ENCODE measurements at places on chromosomes 2 and 18.

GRCh38 chr2:5510082-5510481 is 182.1 kb upstream of the SOX11 start:
- no peak for DNase-seq

DNA sequence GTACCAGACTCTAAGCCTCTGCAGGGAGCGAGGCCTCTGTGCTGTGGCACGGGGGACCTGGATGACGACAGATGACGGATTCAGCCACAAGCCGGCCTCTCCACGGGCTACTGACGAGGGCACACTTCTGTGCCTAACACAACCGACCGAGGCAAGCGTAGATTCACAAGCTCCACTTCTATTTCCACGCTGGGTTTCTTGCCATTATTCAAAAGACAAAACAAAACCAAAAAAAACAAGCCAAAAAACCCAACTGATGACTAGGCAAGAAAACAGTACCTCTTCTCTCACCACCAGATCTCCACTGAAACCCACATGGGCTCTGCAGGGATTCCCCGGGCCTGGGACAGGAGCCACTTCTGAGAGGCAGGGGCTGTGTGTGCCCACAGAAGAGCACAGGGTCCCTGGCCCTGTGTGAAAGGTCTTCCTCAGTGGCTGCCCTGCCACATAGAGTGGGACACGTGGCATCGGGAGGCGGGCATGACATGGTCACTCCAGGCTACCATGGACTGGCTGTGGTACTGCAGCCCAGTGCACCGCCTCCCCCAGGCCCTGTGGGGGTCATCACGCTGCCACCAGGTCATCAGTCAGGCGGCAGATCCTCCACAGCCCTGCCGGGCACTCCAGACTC is 254.7 kb downstream of the HDAC4 start:
- DNase-seq: no peak

DNA sequence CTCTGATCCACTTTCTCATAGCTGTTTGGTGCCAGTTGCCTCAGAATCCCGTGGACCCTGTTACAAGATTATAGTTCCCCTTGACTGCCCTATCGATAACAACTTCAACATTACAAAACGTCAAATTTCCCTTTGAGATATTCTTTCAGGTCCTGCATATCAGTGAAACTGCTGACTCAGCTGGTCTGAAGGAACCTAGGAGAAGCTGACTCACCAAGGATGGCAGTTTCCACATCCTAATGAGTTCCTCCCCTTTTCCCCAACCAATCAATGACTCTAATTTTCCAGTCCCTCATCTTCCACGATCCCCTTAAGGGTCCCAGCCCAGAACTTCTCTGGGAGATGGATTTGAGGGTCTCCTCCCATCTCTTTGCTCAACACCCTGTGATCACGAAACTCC is 27.6 kb upstream of the GNAL start:
- DNase-seq: no peak

GRCh38 chr2:33317369-33318007 is 159.0 kb upstream of the RASGRP3 start:
- DNase-seq: no peak

- DNase-seq: no peak
Observed at GRCh38 chr2:63051042-63051794, 588 bp downstream of the OTX1 start.

GRCh38 chr2:51322613-51323012 is 290.7 kb upstream of the NRXN1 start:
- no peak for DNase-seq

DNA sequence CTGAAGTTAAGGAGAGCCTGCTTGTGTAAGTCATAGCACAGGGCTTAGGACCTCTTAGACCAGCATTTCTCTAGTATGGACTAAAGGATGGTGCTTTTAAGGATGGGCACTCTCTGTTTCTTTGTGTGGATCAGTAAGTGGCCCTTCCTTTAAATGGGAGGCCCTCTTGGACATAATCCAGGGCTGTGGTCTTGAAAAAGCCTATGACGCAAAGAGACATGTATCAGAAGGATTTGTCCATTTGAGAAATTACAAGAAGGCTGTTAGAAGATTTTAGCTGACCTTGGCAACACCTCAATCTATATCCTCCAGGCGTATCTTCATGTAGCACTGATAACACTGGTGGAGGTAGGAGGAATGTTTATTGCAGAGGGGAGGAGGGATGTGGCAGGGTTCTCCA is 79.2 kb downstream of the PRPF40A start:
- DNase-seq: peak; percentile 15

GRCh38 chr2:71721362-71721665 is 268.0 kb downstream of the DYSF start:
- DNase-seq: no peak

DNA sequence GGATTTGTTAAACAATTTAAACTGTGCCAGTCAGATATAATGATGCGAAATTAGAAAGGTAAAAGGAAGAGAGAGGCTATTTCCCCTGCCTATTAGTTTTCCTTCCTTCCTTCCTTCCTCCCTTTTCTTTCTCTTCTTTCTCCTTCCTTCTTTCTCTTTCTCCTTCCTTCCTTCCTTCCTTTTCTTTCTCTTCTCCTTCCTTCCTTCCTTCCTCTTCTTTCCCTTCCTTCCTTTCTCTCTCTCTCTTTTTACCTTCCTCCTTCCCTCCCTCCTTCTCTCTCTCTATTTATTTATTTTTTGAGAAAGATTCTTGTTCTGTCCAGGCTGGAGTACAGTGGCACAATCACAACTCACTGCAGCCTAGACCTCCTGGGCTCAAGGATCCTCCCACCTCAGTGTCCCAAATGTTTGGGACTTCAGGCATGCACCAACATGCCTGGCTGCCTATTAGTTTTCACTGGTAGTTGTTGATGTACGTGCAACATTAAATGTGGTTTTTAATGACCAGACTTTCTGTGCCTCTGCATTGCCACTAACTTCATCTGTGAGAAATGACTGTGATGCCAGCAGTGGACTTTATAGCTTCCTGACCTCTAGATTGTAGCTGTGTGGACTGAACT is 48.7 kb upstream of the NFE2L2 start:
- no peak for DNase-seq

- DNase-seq: no peak
Observed at GRCh38 chr2:238302751-238303150, 14.3 kb upstream of the PER2 start.

DNA sequence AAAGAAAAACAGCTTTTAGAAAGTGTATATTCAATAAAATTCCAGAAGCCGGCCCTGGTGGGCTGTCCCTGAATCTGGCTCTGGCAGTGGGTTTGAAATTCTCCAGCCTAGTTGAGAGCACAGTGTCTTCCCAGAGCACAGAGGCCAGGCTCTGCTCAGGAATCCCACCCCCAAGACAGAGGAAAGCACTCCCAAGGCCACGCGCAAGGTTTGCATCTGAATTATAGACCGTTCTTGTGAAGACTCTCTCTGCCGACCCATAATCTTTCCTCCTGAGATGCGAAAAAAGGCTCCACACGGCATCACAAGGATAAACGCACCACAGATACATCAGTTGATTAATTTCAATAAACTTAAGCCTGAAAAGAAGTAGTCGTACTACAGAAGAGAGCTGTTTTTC is 342.2 kb downstream of the CMPK2 start:
- DNase-seq: no peak

- no peak for DNase-seq
Observed at GRCh38 chr2:29775937-29776336, 145.4 kb downstream of the ALK start.

DNA sequence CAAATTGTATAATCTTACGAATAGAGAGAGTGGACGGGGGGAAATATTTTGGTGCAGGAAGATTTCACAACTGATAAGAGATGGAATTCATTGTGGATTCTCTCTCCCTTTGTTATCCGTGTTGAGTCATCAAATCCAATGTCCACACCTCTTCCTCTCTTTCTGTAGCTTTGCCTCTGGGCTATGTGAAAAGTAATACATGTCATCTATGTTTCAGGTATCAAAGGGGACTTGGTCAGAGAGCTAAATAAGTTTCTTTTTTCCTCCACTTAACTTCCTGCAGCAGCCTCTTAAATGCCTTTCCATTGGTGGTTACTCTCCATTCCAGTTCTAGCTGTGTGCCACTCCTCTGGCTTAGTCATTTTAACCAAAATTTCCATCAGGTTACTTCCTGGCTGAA is 169.3 kb upstream of the NXPH2 start:
- no peak for DNase-seq

DNA sequence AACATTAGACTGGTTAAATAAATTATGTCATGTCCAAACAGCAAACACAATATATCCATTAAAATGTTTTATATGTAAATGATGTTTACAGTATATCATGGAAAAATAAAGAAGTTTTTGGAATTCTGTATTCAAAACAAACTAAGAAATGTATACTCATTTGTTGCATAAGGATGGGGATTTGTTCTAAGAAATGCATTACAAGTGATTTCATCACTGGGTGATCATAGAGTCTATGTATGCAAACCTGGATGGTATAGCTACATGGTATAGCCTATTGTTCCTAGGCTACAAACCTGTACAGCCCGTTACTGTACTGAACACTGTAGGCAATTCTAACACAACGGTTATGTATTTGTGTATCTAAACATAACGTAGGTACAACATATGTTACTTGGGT is 35.1 kb downstream of the ARL5A start:
- peak; percentile 50 for DNase-seq

DNA sequence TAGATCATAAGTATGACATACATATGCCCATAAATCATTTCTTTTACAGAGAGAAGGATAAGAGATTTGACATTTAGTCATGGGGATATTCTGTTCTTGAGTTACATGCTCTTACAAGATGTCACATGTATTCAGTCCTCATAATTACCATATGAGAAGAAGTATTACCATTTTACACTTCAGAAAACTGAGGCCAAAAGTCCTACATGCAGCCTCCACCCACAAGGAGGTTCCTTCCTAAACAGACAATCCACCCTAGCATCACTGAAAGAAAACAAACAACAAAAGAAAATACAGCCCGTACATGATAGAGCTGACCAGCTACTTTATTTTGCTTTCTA is 335.1 kb downstream of the SETBP1 start:
- no peak for DNase-seq

DNA sequence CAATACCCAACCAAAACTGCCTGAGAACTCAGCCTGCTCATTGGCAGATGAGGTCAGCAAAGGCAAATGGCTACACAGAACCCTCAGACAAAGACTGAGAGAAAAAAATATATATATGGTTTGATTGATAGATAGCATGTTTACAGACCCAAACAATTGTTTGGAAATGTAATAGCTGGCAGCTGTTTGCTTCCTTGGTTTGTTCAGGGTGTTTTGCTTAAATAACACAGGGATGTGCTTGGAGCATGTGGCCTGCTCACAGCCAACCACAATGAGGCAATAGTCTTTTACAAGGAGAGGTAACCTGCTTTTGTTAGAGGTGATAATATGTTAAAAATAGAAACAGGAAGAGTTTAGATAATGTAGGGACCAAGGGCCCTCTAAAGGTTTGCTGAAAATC is 84.5 kb downstream of the PDK1 start:
- DNase-seq: peak; percentile 14

DNA sequence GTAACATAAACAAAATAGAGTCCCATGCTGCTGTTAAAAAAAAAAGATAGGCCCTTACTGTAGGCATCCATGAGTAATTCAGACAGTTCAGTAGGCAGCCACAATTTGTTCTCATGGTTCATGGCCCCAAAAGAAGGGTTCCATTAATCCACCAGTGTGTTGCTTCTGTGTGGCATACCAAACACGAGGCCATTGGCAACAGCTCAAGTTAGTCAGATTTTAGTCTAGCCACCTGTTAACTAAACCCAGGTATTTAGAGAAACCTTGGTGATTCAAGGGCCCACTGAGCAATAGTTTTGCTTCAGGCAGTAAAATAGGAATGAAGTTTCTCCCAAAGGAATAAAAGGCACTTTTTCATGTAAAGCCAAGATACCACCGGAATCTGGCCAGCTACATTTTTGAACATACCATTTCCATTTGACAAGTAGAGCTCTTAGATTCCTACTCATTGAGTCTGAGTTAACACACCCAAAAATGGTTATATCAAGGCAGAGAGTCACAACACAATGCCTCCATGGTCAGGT is 80.1 kb upstream of the SRD5A2 start:
- no peak for DNase-seq

GRCh38 chr18:24991141-24992060 is 360.6 kb downstream of the ZNF521 start:
- DNase-seq: no peak

GRCh38 chr2:181275643-181276070 is 181.5 kb upstream of the ITGA4 start:
- no peak for DNase-seq

DNA sequence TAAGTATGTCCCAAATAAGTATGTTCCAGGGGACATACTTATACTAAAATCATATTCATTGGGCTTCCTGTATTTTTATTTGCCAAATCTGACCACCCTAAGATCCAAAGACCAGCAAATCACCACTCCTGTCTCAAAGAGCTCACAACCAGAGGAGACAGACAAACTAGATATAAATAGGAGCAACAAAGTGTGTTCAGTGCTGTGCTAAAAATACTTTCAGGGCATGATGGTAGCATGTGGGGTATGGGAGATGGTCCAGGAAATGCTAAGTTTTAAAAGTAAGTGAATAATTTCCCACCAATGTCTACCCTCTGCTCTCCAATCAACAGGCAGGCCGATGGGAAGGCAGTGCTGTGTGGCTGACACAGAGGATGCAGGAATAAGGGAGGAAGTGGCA is 87.1 kb downstream of the C1QL2 start:
- no peak for DNase-seq

DNA sequence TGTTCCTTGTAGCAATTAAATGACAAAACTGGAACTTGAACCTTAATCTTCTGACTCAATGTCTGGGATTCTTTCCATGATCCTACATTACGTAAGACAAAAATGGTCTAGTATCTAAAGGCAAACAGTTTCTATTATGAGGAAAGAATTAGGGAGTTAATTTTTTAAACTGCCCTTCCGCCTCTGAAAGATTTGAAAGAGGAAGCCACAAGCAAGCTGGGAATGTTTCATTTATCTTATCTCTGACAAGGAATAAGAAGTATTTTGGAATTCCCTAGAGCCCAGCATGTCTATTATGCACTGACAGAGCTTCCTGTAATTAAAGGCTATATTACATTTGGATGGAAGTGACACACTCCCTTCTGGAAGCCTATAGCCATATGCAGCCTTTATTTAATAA is 558.8 kb upstream of the CDH2 start:
- DNase-seq: no peak

DNA sequence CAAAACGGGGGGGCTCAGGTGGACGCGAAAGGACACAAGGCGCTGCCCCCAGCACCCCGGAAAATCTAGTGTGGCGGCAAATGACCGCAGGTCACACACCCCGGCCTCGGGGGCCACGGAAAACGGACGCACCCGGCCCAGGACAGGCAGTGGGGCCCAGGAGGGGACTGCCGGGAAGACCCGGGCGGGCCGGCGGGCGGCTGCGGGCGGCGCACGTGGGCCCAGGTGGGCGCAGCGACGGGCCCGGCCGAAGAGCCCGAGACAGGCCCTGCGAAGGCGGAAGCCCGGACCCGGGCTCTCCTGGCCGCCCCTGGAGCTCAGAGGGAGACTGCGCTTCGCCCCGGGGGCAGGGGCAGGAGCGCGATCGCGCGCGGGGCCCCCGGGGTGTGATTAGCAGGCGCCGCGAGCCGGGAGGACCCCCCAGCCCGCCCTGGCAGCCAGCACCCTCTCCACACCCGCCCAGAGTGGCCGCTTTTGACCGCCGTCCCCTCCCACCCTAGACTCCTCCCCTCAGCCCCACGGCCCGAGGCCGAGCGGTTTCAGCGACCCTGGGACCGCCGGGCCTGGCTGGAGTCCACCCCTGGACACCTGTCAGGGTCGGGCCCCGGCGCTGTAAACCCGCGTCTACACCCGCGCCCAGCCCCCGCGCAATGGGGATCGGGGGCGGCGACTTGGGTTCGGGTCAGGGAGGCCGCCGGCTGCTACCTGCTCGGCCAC is 773 bp downstream of the MBP start:
- DNase-seq: peak; percentile 59

Data from OCI-M1 (cell line).